H9 (cell line): ENCODE measurements at places on chromosomes 7 and 10. TPM values are rescaled to one million over a fixed set of nuclear protein-coding genes. Genes with fewer than 3 reads are reported as not detected.

Gene C7orf57
- total RNA-seq = 0.35 TPM in 1 of 2 replicates, not detected in the other

Gene CHAT
- not detected in 2 replicates for total RNA-seq

- H3K36me3 ChIP-seq = no peaks in the 10 kb centered on the region
- H3K27ac ChIP-seq = no peak overlapping the region
- no peaks in the 10 kb centered on the region; the same call in 1 of the 2 replicates for H3K27me3 ChIP-seq
- H3K4me1 ChIP-seq = peaks cover 4% of the 10 kb centered on the region; the same call in 1 of the 2 replicates
- DNase-seq = peak; percentile 36
These were observed 47.2 kb downstream of the NEURL1 start for GRCh38 chr10:103540722-103541121.

GRCh38 chr7:2379161-2379560 is 24.2 kb upstream of the CHST12 start:
- H3K4me3 ChIP-seq = no peak overlapping the region
- DNase-seq = no peak
- H3K27ac ChIP-seq = no peak overlapping the region
- no peaks in the 10 kb centered on the region for H3K4me1 ChIP-seq
- no peaks in the 10 kb centered on the region for H3K27me3 ChIP-seq
- H3K36me3 ChIP-seq = peaks cover 81% of the 10 kb centered on the region

DNA sequence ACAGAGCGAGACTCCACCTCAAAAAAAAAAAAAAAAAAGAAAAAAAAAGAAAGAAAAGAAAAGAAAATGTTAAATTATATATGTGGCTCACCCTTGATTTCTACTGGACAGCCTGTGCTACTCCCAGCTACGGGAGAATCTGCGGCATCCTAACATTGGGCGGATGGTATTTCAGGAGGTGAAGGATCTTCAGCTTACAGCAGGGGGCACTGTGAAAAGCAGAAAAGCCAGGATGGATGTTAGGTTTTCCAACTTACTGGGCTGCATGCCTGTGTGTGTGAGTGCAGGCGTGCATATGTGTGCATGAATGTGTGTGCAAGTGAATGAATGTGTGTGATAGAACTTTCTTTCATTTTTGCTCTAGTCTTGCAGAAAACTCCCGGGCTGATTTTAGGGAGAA is 1066.5 kb downstream of the TYW1 start:
- no peaks in the 10 kb centered on the region for H3K27me3 ChIP-seq
- no peak overlapping the region for H3K4me3 ChIP-seq
- no peaks in the 10 kb centered on the region; the same call in 2 of the 3 replicates for H3K36me3 ChIP-seq
- peak; percentile 49 for DNase-seq
